ENCODE measurements at places on chromosomes 5 and 9.

GRCh38 chr5:132477784-132478365 is 12.7 kb downstream of the IRF1 start:
- DNase-seq: no peak

DNA sequence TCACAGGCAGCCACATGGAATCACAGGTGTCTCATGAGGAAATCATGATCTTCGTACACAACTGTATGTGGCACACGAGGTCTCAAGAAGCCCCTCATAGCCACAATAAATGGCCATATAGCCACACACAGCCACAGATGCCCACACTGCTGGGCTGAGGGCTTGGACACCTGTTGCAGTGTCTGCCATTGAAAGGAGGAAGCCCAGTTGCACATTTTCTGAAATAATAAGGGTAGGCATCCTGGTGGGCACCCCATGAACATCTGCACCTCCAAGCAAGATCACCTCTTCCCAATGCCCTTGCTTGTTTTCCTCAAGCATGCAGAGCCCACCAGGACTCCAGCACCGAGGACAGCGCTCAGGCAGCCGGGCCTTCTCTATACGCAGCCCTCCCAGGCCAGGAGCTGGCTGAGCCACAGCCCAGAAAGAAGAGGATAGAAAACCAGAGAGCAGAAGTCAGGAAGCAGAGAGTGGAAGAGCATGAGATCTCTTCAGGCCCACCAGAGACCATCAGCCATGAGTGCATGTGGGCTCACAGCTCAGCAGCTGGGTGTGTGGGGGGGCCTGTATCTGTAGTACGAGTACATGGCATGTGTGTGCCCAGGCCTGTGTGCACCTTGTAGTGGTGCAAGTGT is 1.0 kb upstream of the ACSL6 start:
- no peak for DNase-seq

DNA sequence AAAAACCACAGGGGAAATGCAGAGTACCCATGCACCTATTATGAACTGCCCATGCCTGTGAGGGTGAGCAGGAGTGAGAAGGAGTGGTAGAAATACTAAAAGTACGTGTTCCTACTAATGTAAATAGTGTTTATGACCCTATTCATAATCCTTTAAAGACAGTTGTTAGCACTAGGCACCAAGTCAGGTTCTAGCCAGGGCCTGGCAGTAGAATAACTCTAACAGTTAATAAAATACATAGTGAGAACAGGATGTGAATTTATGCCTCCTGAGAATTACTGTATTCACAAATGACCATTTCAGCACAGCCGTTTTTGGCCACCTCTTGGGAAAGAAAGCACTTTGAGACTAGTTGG is 103.2 kb upstream of the TARS1 start:
- no peak for DNase-seq

GRCh38 chr9:93326056-93326455 is 125.4 kb upstream of the FAM120A start:
- DNase-seq: no peak

GRCh38 chr5:80083101-80083890 is 48.1 kb downstream of the THBS4 start:
- peak; percentile 16 for DNase-seq

- no peak for DNase-seq
Observed at GRCh38 chr9:112784020-112784785, 33.6 kb downstream of the SNX30 start.

DNA sequence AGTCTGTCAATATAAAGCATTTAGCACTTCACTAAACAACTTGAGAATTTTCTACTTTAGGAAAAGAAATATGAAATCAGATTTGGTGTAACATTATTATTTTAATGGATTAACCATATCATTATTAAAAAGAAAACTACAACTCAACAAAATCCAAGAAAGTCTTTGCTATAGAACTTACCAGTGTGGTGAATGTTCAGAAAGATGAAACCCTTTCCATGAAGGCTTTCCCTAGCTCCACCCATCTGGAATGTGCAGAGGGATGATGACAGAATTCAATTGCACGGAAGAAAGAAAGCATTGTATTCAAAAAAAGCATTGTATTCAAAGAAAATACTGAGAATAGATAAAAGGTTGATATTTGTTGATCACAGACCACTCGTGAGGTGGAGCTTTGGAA is 328.6 kb upstream of the NUDT12 start:
- DNase-seq: peak; percentile 18
